ENCODE measurements at places on chromosomes 7 and 10. TPM values are rescaled to one million over a fixed set of nuclear protein-coding genes. Genes with fewer than 3 reads are reported as not detected.

PAX4 gene
- not detected for total RNA-seq

NME8 gene
- total RNA-seq = not detected

NUDT1 gene
- total RNA-seq = 14.2 TPM

VPS37D gene
- 2.5 TPM for total RNA-seq

GAD2 gene
- not detected for total RNA-seq

ANKRD7 gene
- total RNA-seq = not detected

CRTAC1 gene
- total RNA-seq = 1.3 TPM

PRSS37 gene
- total RNA-seq = not detected

ABCB1 gene
- 4.6 TPM for total RNA-seq

DNA sequence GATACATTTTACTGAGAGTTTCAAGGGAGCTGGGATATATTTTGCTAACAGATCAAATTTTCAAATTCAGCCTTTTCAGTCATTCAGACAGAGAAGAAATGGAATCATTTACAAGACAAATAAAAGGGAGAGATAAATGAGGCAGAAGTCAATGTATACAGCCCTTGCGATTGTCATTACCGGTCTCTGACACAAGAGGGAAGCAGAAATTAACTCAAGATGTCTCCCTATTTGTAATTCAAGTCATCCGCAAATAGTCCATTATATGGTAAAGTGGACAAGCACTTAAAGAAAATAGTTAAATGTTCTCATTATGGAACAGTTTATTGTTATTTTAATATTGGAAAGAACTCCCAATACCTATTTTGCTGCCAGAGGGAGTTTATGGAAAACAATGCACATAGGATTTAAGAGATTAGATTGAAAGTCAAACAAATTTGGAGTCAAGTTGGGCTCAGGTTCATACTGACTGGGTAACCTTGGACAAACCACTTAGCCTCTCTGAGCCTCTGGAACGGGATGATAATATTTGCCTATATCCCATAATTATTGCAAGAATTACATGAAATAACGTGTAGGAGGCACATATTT lies 89.3 kb upstream of the PRKCQ start:
- DNase-seq = peak; percentile 82

GRCh38 chr7:47521816-47522561 lies 59.9 kb downstream of the TNS3 start:
- no peak for DNase-seq

DNA sequence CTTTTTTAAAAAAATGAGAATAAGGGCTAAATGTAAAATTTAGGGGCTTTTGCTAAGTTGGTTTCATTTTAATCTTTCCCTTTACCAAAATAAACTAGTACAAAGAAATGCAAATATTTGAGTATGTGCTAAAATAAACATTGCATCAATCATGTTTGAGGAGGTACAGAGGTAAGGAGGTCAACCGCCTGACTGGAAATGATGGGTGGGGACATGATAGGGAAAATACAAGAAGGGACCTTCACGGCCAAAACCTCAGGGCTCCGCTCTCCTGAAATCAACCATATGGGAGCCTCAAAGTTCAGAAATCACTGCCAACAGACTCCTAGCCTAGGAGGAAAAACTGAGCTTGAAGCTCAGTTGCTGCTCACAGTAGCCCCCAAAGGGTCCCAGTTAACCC lies 207.6 kb downstream of the AHR start:
- no peak for DNase-seq

- DNase-seq = no peak
These were observed 3.9 kb upstream of the TMEM184A start for GRCh38 chr7:1559626-1560590.

DNA sequence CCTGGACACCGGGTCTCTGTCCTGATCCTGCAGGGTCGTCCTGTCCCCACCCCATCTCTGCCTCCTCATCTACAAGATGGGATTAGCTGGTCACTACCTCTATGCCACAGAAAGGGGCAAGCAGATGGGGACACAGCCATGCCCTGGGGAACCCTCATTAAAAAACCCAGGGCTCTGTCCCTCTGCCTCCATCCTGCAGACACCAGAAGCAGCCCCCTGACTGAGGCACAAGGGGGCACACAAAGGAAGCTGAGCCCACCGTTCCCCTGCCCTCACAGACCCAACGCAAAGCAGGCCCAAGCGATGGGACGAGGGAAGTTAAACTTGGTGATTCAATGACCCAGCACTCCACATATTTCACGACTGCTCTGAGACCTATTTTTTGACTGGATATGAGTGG lies 142.4 kb downstream of the TCERG1L start:
- DNase-seq = no peak

GRCh38 chr10:30284865-30285594 lies 64.0 kb downstream of the MTPAP start:
- DNase-seq = no peak

- DNase-seq = no peak
These were observed 6.5 kb downstream of the INPP5A start for GRCh38 chr10:132543916-132544743.

- peak; percentile 50 for DNase-seq
These were observed 916 bp downstream of the LAMB1 start for GRCh38 chr7:108001764-108002725.

- no peak for DNase-seq
These were observed 45.3 kb downstream of the ABI1 start for GRCh38 chr10:26815500-26815899.

DNA sequence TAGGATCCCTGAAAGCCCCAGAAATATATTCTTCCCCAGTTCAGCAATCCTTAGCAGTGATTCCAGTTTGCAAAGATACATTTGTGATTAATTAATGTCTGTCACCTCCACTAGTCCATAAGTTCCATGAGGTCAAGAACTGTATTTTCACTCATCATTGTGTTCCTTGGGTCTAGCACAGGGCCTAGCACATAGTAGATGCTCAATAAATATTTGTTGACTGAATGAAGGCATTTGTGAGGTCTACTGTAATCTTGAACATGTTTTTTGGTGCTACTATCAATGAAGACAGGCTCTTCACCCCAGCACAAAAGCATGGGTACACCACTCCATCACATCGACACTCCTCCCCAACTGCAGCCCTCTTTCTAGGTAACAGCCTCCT lies 30.8 kb upstream of the PAX2 start:
- no peak for DNase-seq

GRCh38 chr7:147968046-147968610 lies 622.4 kb upstream of the C7orf33 start:
- DNase-seq = no peak

DNA sequence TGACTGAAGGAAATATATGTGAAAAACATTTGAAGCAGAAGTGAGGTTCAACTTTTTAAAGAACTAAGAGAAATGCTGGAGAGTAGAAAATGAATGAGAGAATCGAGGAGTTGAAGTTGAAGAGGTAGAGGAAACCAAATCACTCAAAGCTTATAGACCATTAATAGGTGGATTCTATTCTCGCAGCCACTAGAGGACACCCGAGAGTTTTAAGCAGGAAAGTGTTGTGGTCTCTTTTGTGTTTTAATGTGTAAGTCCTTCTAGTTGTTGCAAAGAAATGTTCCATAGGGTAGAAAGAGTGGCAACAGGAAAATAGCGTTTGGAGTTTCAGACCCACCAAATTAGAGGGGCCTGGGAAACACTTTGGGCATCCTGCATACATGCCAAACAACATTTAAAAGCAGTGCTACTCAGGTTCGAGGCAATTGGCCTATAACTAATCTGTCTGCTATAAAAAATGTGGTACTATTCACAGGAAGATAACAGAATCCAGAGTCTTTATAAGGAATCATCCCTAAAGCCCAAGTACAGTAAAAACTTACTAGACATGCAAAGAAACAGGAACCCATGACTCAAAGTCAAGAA lies 75.3 kb upstream of the TAS2R16 start:
- DNase-seq = peak; percentile 23

- no peak for DNase-seq
These were observed 451.7 kb upstream of the ZMIZ1 start for GRCh38 chr10:78617115-78617514.

DNA sequence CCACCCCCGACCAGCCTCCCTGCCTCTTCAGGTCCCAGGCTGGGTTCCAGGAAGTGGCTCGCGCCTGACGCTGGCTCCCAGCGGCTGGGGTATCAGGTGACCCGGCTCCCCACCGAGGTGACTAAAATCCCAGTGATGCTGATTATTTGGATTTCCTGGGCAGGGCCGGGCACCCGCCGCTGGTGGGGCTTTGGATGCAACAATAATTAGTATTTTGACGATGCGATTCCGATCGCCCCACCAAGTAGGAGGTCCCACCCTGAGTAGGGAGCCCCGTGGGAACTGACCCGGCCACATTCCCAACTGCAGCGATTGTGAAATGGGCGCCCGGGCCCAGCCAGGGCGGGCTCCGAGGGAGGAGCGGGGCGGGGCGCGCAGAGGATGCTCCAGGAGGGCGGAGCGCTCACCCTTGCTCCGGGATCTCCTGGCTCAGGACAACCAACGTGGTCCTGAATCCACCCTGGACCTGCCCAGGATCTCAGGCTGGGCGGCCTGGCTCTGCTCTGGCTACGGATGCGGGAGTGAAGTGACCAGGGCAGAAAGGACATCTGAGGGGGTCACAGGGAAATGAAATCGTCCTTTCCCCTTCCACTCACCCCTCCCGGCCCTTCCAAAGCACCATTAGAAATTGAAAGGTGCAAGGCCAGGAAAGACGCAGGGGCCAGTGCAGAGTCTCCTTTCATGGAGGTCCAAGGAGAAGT lies 32.6 kb downstream of the DUSP5 start:
- peak; percentile 52 for DNase-seq

DNA sequence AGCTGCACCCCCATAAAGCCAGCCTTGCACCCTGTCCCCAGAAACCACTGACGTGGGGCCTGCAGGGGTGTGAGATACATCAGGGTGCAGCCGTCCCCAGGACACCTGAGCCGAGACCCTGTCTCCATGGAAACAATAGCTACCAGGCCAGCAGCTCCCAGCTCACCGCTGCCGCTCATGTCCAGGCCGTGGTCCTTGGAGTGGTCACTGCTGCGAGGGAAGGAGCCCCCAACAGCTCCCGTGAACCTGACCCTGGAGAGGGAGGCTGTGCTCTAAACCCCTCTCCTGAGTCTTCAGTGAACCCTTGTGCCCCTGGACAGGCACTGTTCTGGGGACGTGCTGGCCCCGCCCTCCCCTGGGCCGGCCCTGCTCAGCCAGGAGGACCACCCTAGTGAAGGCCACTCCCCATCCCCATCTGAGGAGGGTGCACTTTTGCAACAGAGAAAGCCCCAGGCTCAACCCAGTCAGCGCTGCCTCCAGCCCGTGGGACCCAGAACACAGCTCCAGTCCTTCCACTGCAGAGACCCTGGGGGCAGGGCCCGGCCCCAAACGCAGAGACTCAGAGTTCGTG lies 19.6 kb upstream of the INPP5A start:
- no peak for DNase-seq

- no peak for DNase-seq
These were observed 664.0 kb downstream of the XPNPEP1 start for GRCh38 chr10:109259293-109259692.

DNA sequence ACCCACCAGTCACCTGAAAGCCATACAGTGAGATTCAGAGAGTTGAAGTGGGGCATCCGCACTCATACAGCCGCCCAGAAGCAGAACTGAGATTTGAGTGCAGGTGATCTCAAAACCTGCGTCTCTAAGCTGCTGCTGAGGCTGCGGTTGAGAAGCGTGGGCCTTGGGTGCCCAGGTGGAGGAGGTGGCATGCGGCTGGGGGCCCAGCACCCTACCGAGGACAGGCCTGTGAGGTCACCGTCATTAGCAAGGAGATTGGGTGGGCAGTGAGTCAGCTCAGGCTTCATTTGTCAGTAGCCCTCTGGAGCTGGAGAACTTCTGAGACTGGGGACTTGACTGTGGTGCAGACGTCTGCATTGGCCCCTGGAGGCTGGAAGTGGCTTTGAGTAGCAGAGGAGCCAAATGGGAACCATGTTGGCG lies 29.8 kb downstream of the ZMIZ1 start:
- DNase-seq = no peak

- DNase-seq = peak; percentile 7
These were observed 11.7 kb downstream of the ANK3 start for GRCh38 chr10:60377955-60378354.

DNA sequence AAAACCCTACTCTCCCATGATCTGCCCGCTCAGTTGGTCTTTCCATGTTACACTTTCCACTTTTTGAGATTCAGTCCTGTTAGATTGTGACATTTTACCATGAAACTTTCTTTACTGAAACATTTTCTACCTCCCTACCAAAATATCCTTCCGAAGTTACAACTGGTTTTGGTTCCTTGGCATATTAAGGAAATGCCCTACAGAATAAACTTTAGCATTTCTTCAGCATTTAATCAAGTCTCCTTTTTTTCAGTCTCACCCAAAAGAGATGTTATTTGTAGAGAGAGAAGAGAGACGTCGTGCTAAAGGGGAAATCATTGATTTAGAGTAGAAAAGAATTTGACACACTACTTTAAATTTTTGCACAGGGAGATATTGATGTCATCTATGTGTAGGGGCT lies 9.7 kb upstream of the FEZF1 start:
- DNase-seq = no peak

- DNase-seq = no peak
These were observed 4.7 kb downstream of the C10orf71 start for GRCh38 chr10:49303711-49304110.

DNA sequence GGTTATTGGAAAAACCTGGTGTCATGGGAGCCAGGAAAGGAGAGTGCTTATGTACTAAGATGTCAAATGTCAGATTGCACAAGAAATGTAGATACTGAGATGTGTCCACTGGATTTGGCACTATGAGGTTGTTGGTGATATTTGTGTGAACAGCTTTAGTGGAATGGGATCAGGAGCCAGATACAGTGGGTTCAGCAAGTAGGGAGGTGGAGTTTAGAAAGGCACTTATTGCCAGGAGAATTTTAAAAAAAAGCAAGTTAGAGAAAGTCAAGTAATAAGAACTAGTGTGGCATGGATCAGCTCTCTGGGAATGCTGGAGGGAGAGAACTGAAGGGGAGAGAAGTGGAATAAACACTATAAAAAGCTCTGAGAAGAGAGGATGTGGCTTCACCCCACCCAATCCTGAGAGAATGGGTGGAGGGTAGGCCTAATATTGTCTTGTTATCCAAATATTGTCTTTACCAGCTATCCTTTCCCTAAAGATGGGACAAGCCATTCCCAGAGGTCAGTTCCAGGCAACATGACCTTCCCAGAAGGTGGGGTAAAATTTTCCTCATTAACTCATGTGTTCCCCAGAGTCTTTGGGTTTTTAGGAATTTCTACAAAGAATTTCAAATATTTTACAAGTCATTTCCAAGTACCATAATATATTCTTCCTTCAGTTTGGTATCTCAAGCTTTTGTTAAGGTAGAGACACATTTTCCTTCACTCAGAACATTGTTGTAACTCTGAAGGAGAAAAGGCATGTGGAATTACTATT lies 42.3 kb downstream of the ENTPD1 start:
- DNase-seq = no peak

- DNase-seq = no peak
These were observed 45.5 kb upstream of the BET1 start for GRCh38 chr7:94049615-94050014.

- no peak for DNase-seq
These were observed 125.2 kb upstream of the STEAP4 start for GRCh38 chr7:88431882-88432281.

GRCh38 chr10:12559578-12560178 lies 210.3 kb downstream of the CAMK1D start:
- DNase-seq = no peak

- DNase-seq = peak; percentile 61
These were observed 48.2 kb upstream of the LAMB4 start for GRCh38 chr7:108178398-108178797.

- DNase-seq = no peak
These were observed 12.4 kb downstream of the MTPN start for GRCh38 chr7:135964791-135965190.
